ENCODE measurements at places on chromosomes 16 and 17.

DNA sequence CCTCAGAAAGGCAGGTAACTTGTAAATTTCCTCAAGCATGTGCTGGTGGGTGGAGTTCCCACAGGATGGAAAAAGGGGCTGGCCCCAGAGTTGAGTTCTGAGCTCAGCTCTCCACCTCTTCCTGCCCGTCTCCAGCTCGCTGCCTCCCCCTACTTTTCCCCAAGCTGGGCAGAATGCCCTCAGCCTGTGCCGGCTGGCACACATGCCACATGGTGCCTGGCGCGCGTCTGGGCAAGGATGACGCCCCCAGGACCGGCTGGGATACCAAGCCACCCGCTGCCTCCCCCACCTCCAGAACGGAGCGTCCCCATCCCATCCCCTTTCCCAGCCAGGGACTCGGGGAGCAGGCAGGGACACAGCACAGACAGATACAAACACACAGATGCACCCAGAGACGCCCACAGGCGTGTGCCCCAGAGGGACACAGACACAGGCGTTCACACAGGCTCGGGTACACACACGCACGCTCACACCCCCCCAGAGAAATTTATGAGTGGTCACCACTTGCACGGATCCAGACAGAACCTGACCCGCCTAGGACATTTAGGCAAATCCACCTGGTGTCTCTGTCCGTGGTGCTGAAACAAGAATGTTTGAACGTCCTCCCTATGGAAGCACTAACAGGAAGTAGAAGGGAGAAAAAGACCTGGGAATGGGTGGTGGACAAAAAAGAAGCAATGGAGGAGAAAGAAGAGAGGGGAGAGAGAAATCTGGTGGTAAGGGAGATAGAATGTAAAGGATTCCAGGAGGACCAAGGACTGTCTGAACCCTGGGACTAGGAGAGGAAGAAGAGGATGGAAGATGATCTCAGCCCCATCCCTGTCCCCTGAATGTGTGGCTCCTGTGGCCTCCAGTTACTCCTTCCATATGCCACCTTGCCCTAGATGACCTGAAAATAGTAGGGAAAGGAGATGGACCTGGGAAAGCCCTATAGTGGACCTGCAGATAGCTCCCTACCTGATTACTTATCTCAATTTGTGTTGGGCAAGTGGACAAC, 15.5 kb downstream of the NEUROD2 start:
- DNase-seq, result peak; percentile 29

- DNase-seq, result no peak
Measured at GRCh38 chr16:57384248-57385070, 12.2 kb downstream of the CX3CL1 start.

DNA sequence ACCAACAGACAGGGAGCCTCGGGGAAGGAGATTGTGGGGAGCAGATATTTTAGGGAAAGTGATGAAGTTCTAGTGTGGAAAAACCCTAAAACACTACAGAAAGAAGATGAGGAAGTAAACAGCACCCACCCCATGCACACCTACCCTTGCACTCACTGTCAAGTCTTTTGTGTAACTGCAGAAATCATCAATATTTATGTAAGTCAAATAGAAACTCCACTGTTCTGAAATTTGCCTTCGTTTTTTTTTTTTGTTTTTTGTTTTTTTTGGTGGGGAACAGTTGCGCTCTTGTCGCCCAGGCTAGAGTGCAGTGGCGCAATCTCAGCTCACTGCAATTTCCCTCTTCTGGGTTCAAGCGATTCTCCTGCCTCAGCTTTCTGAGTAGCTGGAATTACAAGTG, 273.4 kb downstream of the CPPED1 start:
- no peak for DNase-seq

DNA sequence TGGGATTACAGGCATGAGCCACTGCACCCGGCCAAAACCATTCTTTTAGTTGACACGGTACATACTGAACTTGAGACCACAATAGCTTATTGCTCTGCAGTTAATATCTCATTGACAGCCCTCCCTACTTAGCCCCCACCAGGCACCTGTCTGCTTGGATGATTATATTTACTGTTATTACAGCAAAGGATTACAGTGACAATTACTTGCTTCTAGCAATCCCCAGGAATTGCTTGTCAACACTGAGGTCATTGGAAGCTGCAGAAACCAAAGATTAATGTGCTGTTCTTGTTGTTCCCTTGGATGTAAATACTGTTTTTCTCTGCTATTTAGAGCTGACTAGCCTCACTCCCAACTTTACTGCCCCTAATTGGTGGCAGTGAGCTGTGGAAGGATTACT, 211.2 kb downstream of the LGALS9B start:
- no peak for DNase-seq

GRCh38 chr16:23232806-23233205, 50.3 kb downstream of the SCNN1G start:
- DNase-seq, result no peak

DNA sequence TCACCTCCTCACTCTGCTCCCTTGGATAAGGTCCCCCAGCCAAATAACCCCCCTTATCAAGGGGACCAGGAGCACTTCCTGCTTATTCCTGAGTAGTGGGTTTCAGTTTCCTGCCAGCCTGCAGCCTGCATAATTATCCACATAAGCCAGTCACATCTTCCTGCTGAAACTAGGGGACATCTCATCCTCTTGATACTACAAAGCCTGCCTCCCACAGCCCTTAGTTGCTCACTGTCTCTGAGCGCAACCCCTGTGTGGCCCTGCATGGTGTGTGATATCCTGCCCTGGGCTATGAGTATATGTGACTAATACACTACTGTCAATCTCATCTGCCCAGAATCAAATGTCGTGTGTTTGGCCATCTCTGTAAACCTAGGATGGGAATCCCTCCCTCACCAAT, 8.0 kb upstream of the XYLT2 start:
- no peak for DNase-seq

DNA sequence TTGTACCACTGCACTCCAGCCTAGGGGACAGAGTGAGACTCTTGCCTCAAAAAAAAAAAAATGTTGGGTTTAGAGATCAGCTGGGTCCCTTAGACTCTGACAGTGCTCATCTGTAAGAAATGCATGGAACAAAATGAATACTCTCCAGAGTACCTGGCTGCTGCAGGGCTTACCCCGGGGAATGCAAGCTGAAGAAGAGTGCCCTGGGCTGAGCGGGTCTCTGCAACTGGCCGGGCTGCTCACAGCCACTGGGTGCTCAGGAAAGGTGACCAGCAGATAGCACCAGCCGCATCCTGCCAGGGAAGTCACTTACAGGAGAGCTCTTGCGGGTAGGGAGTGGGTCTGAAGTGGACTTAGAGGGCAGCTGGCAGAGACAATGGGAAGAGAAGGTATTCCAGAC, 82.1 kb downstream of the GAS7 start:
- DNase-seq, result no peak

DNA sequence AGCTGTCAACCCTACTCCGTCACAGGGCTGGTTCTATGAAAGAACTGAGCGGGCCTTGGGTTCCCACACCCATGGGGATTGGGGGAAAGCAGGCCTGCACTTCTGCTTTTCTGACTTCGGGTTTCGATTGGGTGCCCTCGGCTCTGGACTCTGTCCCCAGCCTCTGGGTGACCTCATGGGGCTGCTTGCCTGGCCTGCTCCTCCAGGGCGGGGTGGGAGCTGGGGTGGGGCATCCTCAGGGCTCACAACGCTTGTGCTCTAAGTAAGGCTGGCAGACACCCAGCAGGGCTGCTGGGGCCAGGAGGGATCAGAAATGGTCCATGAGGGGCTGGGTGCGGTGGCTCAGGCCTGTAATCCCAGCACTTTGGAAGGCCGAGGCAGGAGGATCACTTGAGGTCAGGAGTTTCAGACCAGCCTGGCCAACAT, 19.2 kb downstream of the ARHGAP27 start:
- DNase-seq, result no peak

DNA sequence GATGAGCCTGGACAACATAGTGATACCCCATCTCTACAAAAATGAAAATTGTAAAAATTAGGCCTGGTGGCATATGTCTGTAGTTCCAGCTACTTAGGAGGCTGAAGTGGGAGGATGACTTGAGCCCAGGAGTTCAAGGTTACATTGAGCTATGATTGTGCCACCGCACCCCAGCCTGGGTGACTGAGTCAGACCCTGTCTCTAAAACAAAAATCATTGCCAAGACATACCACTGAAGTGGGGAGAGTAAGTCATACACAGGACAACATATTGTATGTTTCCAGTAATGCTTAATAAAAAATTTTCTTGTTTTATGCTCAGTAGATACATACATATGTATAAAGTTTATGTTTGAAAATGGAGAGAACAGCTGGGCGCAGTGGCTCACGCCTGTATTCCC, 39.2 kb downstream of the NDE1 start:
- DNase-seq, result no peak

GRCh38 chr16:82641336-82641984, 14.7 kb downstream of the CDH13 start:
- no peak for DNase-seq

DNA sequence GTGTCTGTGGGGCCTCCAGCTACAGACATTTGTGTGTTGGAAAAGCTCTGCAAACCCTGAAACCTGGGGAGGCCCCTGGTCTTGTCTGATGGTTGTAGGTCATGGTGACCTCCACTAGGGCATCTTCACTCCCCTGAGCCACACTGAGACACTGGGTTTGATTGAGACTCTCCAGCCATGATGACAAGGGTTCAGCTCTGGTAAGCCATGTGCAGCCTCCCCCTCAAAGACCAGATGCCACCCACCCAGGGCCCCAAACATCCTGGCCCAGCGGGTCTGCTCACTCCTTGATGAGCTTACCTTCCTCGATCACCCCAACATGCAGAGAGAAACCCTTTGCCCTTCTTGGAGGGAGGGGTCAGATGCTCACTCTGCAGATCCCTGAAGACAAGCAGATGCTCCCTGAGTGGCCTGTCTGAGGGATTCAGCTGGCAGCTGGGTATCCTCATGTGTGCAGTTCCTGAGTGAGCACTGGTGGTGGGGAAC, 101.6 kb downstream of the METRNL start:
- no peak for DNase-seq

DNA sequence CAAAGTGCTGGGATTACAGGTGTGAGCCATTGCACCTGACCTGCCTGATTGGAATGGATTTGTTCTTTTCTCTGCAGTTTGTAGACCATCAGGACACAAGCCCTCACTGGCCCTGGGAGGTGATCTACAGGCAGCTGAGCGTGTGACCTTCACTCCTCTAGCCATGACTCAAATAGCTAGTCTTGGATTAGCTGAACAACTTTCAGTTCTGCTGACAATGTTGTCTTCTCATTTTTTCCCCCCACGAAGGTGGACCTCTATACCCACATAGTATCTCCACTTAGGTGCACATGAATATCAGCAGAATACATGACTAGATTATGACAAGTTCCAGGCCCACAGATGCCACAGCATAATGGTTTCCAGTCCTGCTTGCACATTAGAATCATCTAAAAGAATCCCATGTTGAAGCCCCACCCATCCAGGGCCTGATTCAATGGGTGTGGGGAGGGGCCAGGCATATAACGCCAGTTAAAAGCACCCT, 36.8 kb downstream of the HS3ST3B1 start:
- DNase-seq, result no peak

DNA sequence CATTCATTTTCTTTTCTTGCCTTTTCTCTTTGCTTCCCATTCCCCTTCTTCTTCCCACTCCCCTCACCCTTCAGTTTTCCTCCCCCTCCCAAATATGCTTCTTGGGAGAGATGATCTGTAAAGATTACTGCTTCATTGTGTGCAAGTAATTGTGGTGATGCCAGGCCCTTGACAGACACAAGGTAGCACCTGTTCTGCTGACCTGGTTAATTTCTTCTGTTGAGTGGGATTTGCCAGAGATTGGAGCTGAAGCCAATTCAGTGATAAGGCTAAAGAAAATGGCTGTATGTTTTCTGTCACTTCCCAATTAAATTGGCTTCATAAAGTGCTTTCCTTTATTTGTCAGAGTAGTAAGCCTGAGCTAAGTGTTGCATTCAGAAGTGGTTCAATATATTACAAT, 44.5 kb downstream of the AATF start:
- DNase-seq, result no peak

- DNase-seq, result no peak
Measured at GRCh38 chr17:13209081-13209480, 191.3 kb upstream of the ELAC2 start.

GRCh38 chr17:77491921-77492445, 351.2 kb downstream of the SEC14L1 start:
- no peak for DNase-seq

DNA sequence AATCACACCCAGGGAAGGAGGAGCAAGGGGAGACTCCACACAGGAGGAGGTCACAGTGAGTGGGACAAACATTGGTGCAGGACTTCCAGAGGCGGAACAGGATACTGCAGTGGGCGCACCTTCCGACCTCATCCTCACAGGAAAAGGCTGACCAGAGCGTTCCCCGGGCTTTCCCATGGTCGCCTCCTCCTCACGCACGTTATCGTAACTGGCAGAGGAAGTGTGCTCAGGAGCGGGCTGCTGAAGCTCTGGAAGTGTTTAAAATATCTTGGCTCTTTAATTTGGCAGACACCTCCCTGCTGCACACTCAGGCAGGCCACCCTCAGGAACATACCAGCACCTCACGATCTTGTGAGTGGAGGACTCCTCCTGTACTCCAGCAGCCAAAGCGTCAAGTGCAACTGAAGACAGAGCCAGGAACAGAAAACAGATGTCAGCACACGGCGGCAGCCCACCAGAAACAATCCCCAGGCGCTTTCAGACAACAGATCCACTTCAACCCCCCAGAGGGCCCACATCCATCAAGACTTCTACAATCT, 17.5 kb downstream of the FANCA start:
- no peak for DNase-seq
